Type B pancreatic cell (in vitro differentiated cells): ENCODE measurements at places on chromosomes 13 and 19.

DNA sequence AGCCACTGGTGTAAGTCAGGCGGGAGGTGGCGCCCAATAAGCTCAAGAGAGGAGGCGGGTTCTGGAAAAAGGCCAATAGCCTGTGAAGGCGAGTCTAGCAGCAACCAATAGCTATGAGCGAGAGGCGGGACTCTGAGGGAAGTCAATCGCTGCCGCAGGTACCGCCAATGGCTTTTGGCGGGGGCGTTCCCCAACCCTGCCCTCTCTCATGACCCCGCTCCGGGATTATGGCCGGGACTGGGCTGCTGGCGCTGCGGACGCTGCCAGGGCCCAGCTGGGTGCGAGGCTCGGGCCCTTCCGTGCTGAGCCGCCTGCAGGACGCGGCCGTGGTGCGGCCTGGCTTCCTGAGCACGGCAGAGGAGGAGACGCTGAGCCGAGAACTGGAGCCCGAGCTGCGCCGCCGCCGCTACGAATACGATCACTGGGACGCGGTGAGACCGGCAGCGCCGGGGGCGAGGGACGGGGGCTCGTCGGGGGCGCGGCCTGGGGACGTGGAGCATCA is at the start of gene ALKBH7:
Gene ALKBH7, plus strand, starts transcription at position 201 of the 502 bp plus-strand sequence. Its CDS starts 27 bp downstream, at position 228.
- H3K4me3 ChIP-seq = peak within 1 kb of the TSS; percentile 91
- DNase-seq = peak; percentile 95
- peaks cover 9% of the 10 kb centered on the region for H3K4me1 ChIP-seq
- H3K27ac ChIP-seq = peak within 1 kb of the TSS; percentile 97

GRCh38 chr19:17560205-17560595 is 4.8 kb downstream of the COLGALT1 start:
- no peak overlapping the region for H3K27ac ChIP-seq
- no peaks in the 10 kb centered on the region for H3K4me1 ChIP-seq
- DNase-seq = no peak

DNA sequence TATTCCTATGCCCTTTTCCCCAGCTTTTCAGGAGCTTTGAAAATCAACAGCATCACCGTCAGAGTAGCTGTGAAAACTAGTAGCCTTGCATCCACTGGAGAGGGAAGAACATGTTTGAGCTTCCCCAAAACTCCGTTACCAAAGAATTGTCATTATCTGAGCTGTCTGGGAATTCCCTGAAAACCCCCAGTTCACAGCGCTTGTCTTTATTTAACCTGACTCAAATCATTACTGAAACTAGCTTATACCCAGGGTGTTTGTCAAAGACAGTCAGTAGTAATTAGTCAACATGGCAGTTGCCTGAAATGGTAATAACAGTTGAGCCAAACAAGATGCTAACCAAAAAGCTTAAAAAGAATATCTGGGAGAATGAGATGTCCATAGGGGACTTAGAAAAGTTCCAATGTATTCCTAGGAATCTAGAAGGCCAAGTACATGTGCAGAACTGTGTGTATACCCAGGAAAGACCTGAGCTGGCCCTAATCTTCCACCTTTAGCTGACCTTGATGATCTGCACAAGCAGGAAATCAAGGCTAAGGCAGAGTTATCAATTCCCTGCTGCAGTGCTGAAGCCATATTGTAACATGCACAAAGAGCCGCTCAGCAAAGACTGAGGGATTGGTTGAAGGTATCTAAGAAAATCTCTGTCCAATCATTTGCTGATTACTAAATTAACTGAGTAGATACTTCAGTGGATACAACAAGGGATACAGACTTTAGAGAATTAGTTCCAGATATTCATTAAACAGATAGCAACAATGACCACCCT is 130.8 kb downstream of the KL start:
- H3K4me1 ChIP-seq = peaks cover 22% of the 10 kb centered on the region
- H3K4me3 ChIP-seq = no peak overlapping the region
- peaks cover 13% of the 10 kb centered on the region for H3K36me3 ChIP-seq
- H3K27ac ChIP-seq = no peak overlapping the region
- no peaks in the 10 kb centered on the region for H3K27me3 ChIP-seq

- H3K27me3 ChIP-seq = peaks cover 56% of the 10 kb centered on the region
- DNase-seq = peak; percentile 81
- H3K4me1 ChIP-seq = peaks cover 9% of the 10 kb centered on the region
- H3K36me3 ChIP-seq = no peaks in the 10 kb centered on the region
These were observed 120.8 kb upstream of the ZNF507 start for GRCh38 chr19:32224371-32225244.

- H3K4me1 ChIP-seq = no peaks in the 10 kb centered on the region
- H3K27me3 ChIP-seq = no peaks in the 10 kb centered on the region
- H3K27ac ChIP-seq = no peak overlapping the region
- no peak overlapping the region for H3K4me3 ChIP-seq
- no peaks in the 10 kb centered on the region for H3K36me3 ChIP-seq
These were observed 1.1 kb upstream of the FAM187B start for GRCh38 chr19:35229601-35230000.

GRCh38 chr13:46797501-46798237 is 708 bp upstream of the ESD start:
- H3K27me3 ChIP-seq = peaks cover 3% of the 10 kb centered on the region
- H3K4me3 ChIP-seq = peak overlapping the region; percentile 97
- peaks cover 5% of the 10 kb centered on the region for H3K36me3 ChIP-seq
- peak overlapping the region; percentile 93 for H3K27ac ChIP-seq
- no peak for DNase-seq
- H3K4me1 ChIP-seq = peaks cover 22% of the 10 kb centered on the region

- peaks cover 31% of the 10 kb centered on the region for H3K36me3 ChIP-seq
- H3K27ac ChIP-seq = no peak overlapping the region
- no peak for DNase-seq
- no peaks in the 10 kb centered on the region for H3K4me1 ChIP-seq
These were observed 16.1 kb upstream of the TPT1 start for GRCh38 chr13:45356966-45357672.

DNA sequence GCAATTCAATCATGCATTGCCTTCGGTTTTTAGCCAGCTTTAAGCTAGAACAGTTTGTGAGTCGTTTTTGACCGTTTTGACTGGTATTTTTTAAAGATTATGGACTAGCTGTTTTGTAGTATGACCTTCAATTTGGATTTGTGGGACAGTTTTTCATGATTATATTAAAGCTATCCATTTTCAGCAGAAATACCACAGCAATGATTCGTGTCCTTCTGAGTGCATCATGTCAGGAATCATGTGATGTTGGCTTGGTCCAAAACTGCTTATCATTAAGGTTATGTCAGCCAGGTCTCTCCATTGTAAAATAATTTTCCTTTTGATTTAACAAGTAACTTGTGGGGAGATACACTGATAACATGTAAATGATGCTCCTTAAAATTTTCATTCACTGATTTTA is 229.0 kb downstream of the POSTN start:
- H3K36me3 ChIP-seq = no peaks in the 10 kb centered on the region
- H3K4me3 ChIP-seq = no peak overlapping the region
- no peaks in the 10 kb centered on the region for H3K4me1 ChIP-seq

DNA sequence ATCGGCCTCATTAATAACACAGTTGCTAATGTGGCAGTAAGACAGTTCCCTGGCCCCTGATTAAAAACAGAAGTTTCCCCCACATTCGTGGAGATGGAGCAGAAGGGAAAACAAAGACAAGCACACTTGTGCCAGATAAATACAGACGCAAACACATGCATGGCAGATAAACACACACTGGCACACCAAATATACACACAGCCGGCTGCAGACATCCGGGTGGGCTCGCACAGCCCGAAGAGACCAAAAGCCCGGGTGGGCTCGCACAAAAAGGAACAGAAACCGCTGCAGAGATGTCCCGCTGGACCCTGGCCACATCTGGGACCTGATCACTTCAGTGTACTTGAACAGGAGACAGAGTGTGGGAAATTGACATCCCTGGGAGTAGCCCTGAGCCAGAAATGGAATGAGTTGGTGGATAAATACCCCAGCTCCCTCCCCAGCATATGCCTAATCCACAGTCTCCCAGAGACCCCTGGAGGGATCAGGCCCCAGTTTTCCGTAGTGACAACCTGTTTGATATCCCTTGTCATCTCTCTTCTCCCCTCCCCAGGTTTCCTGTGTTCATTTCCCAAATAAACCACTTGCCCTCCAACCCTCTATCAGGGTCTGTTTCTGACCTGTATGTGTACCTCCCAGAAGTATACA is 36.0 kb upstream of the ADGRE5 start:
- no peak for DNase-seq
- peak overlapping the region; percentile 11 for H3K27ac ChIP-seq
- no peak overlapping the region for H3K4me3 ChIP-seq
- H3K4me1 ChIP-seq = peaks cover 10% of the 10 kb centered on the region
- H3K36me3 ChIP-seq = no peaks in the 10 kb centered on the region
- H3K27me3 ChIP-seq = peaks cover 4% of the 10 kb centered on the region

GRCh38 chr13:113407103-113407530 is 43.2 kb upstream of the GRTP1 start:
- H3K36me3 ChIP-seq = no peaks in the 10 kb centered on the region
- no peak for DNase-seq
- H3K4me1 ChIP-seq = peaks cover 7% of the 10 kb centered on the region
- no peak overlapping the region for H3K27ac ChIP-seq
- no peak overlapping the region for H3K4me3 ChIP-seq
- no peaks in the 10 kb centered on the region for H3K27me3 ChIP-seq

- H3K27me3 ChIP-seq = no peaks in the 10 kb centered on the region
- peak within 1 kb of the TSS; percentile 94 for H3K4me3 ChIP-seq
- peaks cover 23% of the 10 kb centered on the region for H3K36me3 ChIP-seq
- H3K4me1 ChIP-seq = peaks cover 26% of the 10 kb centered on the region
These were observed at the start of gene TOMM40 for GRCh38 chr19:44891016-44891882. TSS of gene TOMM40 (plus strand) at chr19:44891254. CDS start at chr19:44891416, 162 bp downstream.

GRCh38 chr13:33860526-33860925 is 42.6 kb downstream of the RFC3 start:
- no peaks in the 10 kb centered on the region for H3K27me3 ChIP-seq
- H3K36me3 ChIP-seq = no peaks in the 10 kb centered on the region
- DNase-seq = no peak
- H3K27ac ChIP-seq = no peak overlapping the region

DNA sequence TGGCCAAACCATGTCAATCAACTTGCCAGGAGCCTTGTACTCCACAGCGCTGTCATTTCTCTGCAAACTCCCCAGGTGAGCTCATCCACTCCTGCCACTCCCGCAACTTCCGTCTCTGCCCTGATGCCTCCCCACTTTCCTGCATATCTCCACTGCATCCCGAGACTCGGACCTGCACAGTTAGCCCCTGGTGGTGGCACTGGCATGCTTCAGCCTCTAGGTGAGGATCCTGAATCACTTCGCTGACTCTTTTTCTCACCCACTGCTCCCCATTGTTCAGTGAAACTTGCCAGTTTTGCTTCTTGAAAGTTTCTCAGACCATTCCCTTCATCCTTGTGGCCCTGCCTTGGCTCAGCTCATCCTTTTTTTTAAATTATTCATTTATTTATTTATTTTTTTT is 3.4 kb upstream of the CTU1 start:
- H3K27ac ChIP-seq = no peak overlapping the region
- DNase-seq = no peak
- H3K4me1 ChIP-seq = peaks cover 12% of the 10 kb centered on the region

DNA sequence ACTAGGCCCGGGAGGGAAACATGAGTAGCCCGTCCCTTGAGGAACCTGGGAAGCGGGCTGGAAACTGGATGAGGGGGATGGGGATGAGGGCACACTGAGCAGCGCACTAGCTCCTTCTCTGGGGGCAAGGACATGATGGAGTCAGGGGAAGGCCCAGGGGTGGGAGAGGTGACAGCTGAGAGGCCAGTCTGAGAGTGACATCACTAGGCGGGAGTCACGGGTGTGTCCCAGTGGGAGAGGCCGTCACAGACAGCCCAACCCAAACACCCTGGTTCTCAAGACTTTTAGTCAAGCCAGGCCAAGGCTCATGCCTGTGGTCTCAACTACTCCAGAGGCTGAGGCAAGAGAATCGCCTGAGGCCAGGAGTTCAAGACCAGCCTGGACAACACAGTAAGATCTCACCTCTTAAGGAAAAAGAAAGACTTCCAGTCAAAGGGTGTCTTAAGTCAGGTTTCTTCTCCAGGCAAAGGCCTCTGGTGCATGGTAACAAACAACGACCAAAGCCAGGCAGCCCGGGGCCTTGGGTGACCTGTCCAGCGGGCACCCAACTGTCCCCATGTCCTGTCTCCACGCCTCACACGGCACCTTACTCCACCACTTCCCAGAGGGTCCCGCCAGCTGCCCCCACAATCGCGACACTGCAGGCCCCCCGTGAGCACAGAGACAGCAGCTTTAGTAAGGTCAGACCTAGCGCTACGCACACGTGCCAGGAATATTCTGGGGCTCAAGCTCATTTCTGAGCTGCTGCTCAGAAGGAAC is 25.5 kb upstream of the TIMM44 start:
- peaks cover 18% of the 10 kb centered on the region for H3K36me3 ChIP-seq
- H3K27ac ChIP-seq = no peak overlapping the region
- DNase-seq = no peak

- DNase-seq = no peak
- H3K4me1 ChIP-seq = peaks cover 3% of the 10 kb centered on the region
- no peak overlapping the region for H3K4me3 ChIP-seq
- peaks cover 3% of the 10 kb centered on the region for H3K27me3 ChIP-seq
- no peak overlapping the region for H3K27ac ChIP-seq
These were observed 28.8 kb downstream of the HTR2A start for GRCh38 chr13:46868091-46868490.

- H3K27me3 ChIP-seq = no peaks in the 10 kb centered on the region
- peak overlapping the region; percentile 72 for H3K27ac ChIP-seq
These were observed 893 bp upstream of the PLIN3 start for GRCh38 chr19:4868286-4868834.

GRCh38 chr13:24147570-24147963 is 13.0 kb upstream of the SPATA13 start:
- no peak for DNase-seq
- peak overlapping the region; percentile 46 for H3K4me3 ChIP-seq
- peaks cover 5% of the 10 kb centered on the region for H3K27me3 ChIP-seq
- H3K27ac ChIP-seq = peak overlapping the region; percentile 83
- H3K4me1 ChIP-seq = peaks cover 33% of the 10 kb centered on the region
- H3K36me3 ChIP-seq = peaks cover 4% of the 10 kb centered on the region

- no peak for DNase-seq
- H3K27me3 ChIP-seq = peaks cover 35% of the 10 kb centered on the region
- no peak overlapping the region for H3K4me3 ChIP-seq
These were observed 1.4 kb downstream of the SIGLEC7 start for GRCh38 chr19:51143486-51143885.

DNA sequence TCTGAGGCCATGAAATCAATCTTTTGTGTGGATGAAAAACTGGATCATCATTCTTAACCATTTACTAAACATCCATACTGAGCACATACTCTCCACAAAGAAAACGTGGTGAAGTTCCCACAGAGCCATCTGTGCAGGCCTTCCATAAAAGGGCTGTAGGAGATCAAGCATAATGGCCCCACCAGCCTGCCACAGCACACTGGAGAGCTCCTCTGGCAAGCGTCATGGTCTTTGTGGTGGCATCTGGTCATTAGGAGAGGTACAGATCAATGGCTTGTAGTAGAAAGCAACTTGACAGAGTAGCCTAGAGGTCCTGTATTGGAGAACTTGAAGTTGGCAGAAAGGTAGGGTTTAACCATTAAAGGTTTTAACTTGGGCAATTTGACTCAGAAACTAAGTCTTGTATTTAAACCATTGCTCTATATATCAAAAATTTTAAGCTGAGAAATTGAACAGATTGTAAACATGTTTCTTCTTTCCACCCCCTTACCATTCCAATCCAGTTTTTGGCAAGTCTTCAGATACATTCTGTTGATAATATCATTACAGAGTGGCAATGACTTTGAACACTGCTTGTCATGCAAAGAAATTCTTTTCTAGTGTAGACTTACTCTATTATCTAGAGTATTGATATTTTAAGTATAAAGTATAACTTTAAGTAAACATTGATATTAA is 128.3 kb downstream of the LMO7 start:
- peaks cover 21% of the 10 kb centered on the region for H3K36me3 ChIP-seq
- H3K4me1 ChIP-seq = peaks cover 32% of the 10 kb centered on the region
- no peaks in the 10 kb centered on the region for H3K27me3 ChIP-seq
- DNase-seq = no peak
- peak overlapping the region; percentile 79 for H3K4me3 ChIP-seq

- DNase-seq = no peak
- peaks cover 57% of the 10 kb centered on the region for H3K4me1 ChIP-seq
- H3K36me3 ChIP-seq = peaks cover 34% of the 10 kb centered on the region
- no peaks in the 10 kb centered on the region for H3K27me3 ChIP-seq
These were observed 11.5 kb downstream of the ZNF552 start for GRCh38 chr19:57803265-57803593.
